ENCODE measurements at places on chromosomes 7 and 10.

DNA sequence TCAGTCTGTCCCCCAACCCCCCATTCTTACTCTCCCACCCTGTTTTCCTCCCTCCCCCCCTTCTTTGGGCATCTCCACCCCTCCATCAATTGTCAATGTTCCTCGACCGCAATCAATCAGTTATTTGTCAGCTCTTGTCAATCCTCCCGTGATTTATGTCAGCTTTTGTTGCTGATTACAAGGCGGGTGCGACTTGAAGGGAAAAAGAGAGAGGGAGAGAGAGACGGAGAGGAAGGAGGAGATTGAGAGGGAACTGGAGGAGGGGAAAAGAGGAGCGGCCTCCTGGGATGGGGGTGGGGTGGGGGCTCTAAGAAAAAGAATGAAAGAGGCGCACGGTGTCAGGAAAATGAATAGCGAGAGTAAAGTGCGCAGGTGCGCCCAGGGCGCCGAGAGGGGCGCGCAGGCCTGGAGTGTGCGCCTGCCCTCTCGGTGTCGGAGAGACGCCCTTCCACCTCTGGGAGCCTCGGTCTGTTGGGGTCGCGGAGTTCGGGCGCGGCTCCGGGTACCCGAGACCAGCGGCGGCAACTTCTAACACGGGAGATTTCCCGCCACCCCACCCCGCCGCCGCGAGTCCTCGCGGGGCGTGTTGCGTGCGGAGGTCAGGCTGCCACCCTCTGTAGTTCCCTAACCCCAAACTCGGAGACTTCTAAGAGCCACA lies 1.1 kb upstream of the ZNF503 start:
- no peak for DNase-seq

DNA sequence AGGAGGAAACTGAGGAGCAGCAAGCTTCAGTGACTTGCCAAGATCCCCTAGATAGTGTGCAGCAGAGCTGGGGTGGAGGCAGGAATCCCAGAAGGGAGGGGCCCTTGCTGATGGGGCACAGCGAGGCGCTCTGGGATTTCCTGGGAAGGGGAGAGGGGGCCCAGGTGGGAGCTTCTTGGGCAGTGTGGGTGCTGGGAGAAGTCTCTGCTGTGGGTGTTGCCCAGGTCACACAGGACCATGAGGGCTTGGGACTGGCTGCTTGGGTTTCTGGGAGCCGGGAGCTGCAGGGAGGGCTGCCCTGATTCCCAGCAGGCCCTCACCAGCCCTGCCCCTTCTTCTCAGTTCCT lies 55.2 kb downstream of the TSPAN15 start:
- DNase-seq = no peak

DNA sequence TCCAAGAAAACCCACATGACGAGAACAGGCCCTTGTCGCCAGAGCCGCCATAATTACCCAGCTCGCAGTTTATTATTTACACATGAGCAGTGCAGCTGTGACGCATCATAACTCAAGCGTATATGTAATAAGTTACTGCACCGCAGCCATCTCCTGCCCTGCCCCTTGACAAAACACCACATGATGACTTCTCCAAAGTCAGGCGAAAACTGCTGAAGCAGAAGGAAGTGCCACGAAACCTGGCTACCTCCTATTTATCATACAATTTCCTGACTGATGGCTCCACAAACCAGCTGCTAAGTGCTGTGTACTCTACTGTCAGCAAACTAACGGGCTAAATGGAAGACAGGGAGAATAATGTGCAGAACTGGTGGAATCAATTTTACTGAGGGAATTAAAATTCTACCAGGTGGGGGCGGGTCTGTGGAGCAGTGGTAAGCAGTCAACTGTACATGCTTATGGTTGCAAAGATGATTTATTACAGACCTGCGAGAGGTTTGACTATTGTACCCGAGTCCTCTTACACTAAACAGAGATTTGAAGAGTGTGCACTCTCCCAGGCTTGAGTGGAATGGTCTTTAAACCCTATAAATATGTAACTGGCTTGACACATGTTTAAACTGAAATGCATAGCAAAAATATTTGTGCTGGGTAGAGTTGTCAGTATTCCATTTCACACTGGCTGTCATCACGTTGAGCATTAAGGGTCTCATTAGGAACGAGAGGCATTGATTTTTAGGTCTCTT lies 156.0 kb downstream of the GLI3 start:
- DNase-seq = peak; percentile 21

GRCh38 chr10:42654419-42654818 lies 16.0 kb upstream of the ZNF33B start:
- no peak for DNase-seq

DNA sequence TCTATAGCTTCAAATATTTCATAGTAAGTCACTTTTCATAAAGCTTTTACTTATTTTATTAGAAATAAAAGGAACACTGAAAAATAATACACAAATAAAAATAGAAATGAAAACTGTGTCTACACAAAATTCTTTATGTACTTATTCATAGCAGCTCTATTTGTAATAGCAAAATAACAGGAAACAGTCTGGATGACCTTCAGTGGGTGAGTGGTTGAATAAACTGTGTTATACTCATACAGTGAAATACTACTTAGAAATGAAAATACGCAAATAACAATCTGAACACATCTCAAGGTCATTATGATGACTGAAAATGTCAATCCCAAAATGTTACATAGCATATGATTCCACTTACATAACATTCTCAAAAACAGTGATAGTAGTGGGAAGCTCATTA lies 138.7 kb upstream of the PCLO start:
- no peak for DNase-seq

GRCh38 chr7:37552030-37552429 lies 103.4 kb upstream of the ELMO1 start:
- DNase-seq = no peak

- no peak for DNase-seq
Measured at GRCh38 chr7:11176985-11177555, 203.4 kb downstream of the PHF14 start.

DNA sequence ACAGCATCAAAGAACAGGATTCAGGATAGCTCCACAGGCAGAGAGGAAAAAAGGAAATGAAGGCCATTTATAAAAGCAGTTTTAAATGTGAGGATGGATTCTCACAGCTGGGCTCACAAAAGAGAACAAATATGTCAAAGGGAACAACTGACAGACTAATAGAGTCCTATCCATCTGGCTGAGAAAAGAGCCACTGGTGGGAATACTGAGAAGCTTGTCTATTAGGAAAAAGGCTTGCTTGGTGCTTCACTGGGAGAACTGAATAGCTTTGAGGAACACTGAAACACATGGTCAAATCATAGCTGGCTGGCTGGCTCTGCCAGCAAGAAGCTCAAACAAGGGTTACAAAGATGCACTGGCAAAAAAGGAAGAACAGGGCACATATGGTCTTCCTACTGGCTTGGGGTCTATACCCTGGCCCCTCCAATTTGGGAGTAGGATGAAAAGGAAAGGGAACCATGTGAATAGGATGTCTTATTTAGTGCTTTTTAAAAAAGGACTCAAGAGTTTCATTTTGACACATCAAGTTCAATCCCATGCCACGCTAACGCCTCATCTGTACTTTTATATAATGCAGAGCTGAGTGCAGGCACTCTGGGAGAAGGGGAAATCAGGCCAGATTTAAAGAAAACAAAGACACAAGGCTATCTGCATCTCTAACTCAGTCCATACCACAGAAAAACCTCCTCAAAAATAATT lies 44.8 kb upstream of the KCNIP2 start:
- DNase-seq = no peak

DNA sequence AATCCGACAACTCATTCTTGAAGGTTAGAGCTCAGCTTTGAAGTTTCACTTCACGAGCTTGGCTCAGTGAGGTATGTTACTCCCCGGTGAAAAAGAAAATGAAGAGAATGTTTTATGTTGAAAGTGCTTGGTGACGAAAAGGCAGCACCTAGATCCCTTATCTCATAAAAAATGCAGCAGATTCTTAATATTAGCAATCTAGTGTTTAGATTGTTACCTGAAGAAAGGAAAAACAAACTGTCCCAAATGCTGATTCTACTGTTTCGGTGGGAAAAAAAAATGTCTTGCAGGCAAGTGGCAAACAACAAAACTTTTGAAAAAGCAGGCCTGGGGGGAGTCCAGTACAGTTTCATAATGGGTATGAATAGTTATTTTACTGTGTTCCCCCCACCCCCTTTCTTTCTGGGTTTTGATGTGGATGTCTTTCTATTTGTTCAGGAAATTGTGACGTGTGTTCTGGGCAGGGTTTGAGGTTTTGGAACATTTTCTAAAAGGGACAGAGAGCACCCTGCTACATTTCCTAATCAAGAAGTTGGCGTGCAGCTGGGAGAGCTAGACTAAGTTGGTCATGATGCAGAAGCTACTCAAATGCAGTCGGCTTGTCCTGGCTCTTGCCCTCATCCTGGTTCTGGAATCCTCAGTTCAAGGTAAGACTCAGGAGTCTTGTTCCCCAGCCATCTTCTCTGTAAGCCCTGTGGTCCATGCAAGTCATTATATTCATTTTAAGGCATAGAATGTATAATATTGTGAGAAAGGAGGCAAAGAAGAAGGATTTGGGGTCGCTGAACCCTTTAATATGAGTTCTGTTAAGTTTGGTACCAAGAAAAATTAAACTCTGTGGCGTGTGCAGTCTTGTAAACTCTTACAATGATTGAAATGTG lies at the start of gene SRGN:
Gene SRGN, plus strand, starts transcription at position 514 of the 881 bp plus-strand sequence. Its CDS starts 55 bp downstream, at position 569.
- DNase-seq = peak; percentile 85

GRCh38 chr10:99920901-99921300 lies 88.8 kb downstream of the DNMBP start:
- DNase-seq = no peak
